ENCODE measurements at places on chromosomes 2 and 18.

GRCh38 chr18:13268158-13269012 lies 49.8 kb downstream of the LDLRAD4 start:
- DNase-seq, result no peak

DNA sequence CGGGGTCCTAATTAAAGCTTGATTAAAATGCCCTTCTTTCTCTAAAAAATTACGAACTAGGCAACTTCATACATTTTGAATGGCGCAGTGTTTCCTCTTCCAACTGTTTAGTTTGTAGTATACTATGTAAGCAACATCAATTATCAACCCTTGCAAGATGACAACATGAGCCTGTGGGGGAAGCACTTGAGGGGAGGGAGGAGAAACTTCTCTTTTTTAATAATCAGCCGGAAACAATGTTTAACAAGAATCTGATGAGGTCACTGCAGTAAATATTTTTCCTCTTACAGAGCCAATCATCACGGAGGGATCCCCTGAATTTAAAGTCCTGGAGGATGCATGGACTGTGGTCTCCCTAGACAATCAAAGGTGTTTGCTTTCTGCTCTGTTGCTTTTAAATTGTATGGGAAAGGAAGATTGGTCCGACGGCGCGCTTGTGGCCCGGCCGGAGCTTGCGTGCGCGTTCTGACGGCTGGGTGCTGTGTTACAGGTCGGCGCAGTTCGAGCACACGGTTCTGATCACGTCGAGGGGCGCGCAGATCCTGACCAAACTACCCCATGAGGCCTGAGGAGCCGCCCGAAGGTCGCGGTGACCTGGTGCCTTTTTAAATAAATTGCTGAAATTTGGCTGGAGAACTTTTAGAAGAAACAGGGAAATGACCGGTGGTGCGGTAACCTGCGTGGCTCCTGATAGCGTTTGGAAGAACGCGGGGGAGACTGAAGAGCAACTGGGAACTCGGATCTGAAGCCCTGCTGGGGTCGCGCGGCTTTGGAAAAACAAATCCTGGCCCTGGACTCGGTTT lies 5.3 kb upstream of the DLX1 start:
- DNase-seq, result no peak

GRCh38 chr2:65957886-65958285 lies 477.0 kb upstream of the MEIS1 start:
- no peak for DNase-seq

DNA sequence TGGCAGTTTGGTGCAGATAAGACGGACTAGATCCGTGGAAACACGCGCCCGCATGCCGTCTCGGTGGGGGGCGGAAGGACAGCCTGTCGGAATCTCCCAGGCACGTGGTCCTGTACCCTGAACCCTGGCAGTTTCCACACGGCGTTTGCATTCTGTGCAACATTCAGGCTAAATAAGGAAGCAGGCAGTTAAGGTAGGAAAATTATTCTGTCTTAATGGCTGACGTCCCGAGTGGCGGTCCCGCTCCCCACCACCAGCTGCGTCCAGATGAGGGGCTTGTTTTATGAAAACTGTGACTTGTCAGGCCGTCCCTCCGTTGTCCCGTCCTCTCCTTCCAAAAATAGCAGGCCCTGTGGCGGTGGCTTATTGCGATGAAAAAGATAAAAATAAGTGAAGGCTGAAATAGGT lies 120.2 kb downstream of the NFATC1 start:
- no peak for DNase-seq

DNA sequence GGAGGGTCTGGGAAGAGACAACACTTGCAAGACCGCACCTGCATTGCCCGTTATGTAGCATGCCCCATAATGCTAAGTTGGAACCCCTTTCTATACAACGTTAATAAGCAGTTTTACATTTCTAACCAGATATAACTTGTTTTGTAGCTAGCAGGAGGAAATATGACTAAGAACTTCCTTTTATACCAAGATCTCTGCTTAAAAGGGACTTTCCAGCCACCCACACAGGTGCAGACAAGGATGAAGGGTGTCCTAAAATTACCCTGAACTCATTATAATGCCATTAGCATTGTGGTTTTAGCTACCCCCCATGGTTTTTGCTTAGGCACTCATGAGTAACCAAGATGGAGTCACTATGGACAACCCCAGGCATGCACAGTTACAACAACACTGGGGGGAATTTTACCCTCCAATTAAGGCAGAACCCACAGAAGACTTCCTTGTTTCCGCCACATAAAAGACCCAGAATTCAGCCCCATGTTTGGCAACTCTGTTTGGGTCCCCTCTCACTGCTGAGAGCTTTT lies 362.8 kb downstream of the CBLN2 start:
- no peak for DNase-seq

GRCh38 chr2:38109732-38110181 lies 33.8 kb upstream of the CYP1B1 start:
- DNase-seq, result no peak

- peak; percentile 36 for DNase-seq
Measured at GRCh38 chr2:70456585-70457495, 96.8 kb downstream of the TGFA start.

DNA sequence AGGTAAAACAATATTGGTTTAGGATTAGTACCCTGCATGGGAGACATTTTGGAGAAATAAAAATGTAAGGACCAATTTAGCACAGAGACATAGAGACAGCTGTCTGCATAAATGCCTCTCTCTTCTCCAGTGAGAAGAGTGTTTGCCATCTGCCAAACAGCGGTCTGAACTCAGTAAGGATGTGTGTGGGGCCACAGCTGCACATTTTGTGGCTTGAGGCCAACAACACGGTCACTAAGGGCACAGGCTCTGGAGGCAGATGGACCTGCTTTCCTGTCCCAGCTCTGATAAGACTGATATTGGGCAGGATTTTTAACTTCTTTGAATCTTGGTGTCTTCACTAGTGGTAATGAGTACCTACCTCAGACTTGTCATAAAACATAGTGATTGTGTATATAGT lies 10.2 kb downstream of the ZBTB14 start:
- DNase-seq, result no peak

GRCh38 chr18:21834299-21834660 lies 93.7 kb downstream of the MIB1 start:
- no peak for DNase-seq

DNA sequence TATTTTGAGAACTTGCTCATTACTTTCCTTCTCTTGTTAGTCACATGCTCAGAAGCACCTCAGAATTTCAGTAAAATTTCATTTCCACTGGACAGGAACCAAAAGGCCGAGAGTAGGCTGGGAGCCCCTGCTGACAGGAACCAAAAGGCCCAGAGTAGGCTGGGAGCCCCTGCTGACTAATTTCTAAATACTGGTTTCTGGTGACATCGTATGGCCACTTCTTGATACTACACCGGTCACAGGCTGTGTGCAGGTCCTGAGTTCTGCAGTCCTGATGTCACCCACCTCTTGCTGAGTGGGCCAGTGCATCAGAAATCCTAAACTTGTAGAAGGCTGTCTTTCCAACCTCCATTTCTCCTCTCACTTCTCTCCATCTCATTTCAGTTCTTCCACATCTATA lies 17.7 kb upstream of the EN1 start:
- DNase-seq, result no peak

DNA sequence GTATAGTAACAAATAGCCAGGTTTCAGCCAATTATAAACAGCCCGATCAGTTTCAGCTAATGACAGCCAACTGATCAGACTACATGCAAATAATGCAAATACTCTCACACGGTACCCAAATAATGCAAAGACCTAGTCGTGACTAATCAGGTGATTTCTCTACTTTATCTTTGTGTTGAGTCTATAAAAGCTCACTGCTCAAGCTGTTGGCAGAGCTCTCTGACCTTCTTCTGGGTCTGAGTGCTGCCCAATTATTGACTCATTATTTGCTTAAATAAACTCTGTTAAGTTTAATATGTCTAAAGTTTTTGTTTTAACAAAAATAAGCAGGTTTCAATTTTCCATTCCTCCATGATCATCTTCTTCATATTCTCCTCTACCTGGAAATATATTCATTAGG lies 1971.7 kb downstream of the SUCLG1 start:
- DNase-seq, result no peak

DNA sequence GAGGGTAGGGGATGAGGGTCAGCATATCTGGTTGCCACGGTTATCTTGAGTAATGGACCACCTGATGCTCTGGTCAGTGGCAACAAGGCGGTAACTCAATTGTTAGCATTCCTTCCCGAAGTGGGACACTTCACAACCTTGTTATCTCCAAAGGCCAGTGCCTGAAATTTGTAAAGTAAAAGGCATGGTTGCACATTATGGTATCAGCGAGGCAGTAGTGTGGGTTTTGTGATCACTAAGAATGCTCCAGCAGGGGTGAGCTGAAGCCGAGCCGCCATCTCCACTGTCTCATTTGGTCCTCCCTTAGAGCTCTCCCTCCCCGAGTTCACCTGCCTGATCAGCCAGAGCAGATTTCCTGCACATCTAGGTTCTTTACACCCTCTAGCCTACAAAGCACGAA lies 50.5 kb upstream of the LGALSL start:
- no peak for DNase-seq

DNA sequence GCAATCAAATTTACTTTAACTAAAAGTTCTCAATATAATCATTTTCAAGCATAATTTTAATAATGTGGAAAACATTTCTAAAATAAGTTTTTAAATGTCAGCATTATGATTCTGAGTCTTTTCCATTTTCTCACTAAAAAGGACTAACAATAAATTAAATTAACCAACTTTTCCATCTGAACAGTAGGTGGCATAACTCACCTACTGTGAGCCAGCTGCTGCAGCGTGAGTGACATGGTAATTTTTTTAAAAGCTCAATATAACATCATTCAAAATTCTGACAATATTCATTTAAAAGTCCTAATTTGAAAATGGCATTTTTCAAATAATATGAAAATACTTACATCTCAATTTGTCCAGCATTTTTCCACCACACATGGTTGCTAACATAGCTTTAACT lies 66.5 kb downstream of the DTNB start:
- DNase-seq, result no peak
